ENCODE measurements at places on chromosomes 5 and 9. TPM values are rescaled to one million over a fixed set of nuclear protein-coding genes. Genes with fewer than 3 reads are reported as not detected.

DNA sequence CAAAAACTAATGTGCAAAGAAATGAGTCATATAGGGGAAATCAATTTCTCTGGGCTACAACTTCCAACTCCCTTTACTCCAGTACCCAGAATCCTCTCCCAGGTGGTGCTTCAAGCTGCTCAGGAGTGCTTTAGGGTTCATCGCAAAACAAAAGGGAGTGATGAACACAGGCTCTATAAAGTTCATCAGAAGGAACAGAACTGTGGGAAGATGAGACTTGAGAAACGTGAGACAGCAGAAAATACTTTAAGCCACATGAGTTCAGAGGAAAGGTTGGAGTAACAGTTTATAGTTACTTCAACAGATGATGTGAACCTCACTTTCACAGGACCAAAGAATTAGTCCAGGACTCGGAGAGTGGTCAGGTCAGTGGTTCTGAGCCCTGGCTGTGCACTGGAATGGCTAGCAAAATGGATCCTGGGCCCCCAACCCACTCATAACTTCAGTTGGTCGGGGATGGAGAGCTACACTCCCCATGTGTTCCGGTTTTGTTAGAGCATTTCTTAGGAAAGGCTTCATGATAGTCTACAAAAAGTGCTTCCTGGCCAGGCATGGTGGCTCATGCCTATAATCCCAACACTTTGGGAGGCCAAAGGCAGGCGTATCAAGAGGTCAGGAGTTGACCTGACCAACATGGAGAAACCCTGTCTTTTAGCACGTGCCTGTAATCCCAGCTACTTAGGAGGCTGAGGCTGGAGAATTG lies 4.3 kb downstream of the RPL12 start:
- H3K4me1 ChIP-seq: peaks cover 32% of the 10 kb centered on the region
- H3K27me3 ChIP-seq: no peaks in the 10 kb centered on the region
- H3K4me3 ChIP-seq: no peak overlapping the region
- H3K36me3 ChIP-seq: peaks cover 22% of the 10 kb centered on the region
- no peak overlapping the region for H3K27ac ChIP-seq
- no peak for DNase-seq

DNA sequence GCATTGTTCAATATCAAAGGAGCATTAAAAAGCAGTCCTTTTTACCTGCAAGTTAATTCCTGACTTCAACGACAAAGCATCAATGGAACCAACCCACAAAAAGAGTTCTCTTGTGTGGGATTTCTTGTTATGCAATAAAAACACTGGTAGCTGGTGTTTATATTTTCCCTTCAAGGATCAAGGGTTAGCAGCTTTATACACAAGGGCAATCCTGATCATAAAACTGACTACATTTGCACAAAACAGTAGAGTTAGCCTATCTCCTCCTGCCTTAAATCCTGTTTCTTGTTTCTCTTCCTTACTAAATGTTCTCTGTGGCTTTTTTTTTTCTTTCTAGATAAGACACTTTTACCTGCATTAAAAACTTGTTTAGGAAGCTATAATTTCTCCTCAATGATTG lies 306.4 kb downstream of the SLCO4C1 start:
- no peaks in the 10 kb centered on the region for H3K4me1 ChIP-seq
- H3K4me3 ChIP-seq: no peak overlapping the region
- no peaks in the 10 kb centered on the region for H3K36me3 ChIP-seq
- H3K27ac ChIP-seq: no peak overlapping the region
- no peaks in the 10 kb centered on the region for H3K27me3 ChIP-seq

DNA sequence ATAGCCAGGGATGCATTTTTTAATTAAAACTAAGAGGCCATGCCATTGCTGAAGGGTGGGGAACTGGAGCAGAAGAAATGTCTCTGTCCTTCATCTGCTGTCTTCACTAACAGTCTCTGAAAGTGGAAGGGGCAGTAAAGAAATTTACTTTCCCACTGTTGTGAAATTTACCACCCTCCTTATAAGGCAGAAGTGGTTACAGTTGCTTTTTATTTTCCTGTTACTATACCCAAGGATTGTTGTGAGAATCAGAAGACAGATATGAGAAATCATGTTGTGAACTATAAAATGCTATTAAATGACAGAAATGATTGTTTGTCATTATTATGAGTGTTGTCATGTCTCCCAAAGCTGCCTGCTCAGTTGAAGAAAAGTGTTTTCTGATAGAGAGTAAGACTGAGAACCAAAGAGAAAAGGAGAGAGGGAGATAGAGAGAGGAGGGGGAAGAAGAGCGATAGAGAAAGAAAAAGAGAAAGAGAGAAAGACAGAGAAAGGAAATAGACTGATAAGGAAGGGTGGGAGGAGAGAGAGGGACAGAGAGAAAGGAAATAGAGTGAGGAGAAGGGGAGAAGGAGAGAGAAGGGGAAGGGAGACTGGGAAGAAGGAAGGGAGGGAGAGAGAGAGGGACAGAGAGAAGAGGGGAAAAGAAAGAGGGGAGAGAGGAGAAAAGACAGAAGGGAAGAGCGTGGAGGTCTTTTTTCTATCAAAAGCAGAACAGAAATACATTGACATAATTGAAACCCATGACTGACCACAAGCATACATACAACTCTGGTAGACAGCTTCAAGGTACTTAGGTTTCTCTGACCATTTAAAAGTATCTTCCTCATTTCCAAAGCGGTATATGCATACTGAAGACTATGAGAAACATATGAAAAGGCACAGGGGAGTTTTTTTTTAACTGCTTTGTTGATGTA lies 22.5 kb downstream of the SEC61B start:
- H3K36me3 ChIP-seq: peaks cover 5% of the 10 kb centered on the region
- peaks cover 2% of the 10 kb centered on the region for H3K4me1 ChIP-seq
- H3K27ac ChIP-seq: no peak overlapping the region
- H3K27me3 ChIP-seq: no peaks in the 10 kb centered on the region
- DNase-seq: no peak

DNA sequence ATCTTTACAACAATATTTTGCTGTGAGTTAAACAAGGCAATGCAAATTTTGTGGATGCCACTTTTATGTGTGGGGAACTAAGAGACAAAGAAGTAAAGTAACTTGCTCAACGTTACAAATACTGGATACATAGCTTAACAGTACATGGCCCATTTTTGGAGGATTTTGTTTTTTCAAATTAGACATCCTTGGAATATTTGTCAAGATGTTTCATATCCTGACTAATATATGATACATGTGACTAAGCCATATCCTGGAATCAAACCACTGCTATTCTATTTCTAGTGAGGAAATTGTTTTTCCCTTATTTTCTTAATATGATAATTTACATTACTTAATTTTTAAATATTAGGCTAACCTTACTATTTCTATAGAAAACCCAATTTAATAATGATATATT lies 529.8 kb downstream of the DMRTA1 start:
- H3K4me1 ChIP-seq: no peaks in the 10 kb centered on the region
- no peaks in the 10 kb centered on the region for H3K27me3 ChIP-seq
- H3K4me3 ChIP-seq: no peak overlapping the region
- no peak for DNase-seq
- no peak overlapping the region for H3K27ac ChIP-seq

- H3K27ac ChIP-seq: no peak overlapping the region
- no peaks in the 10 kb centered on the region for H3K36me3 ChIP-seq
- H3K4me1 ChIP-seq: no peaks in the 10 kb centered on the region
- DNase-seq: no peak
- H3K27me3 ChIP-seq: no peaks in the 10 kb centered on the region
Measured at GRCh38 chr5:93911609-93912008, 170.2 kb upstream of the POU5F2 start.

- H3K36me3 ChIP-seq: no peaks in the 10 kb centered on the region
- no peak for DNase-seq
- H3K4me3 ChIP-seq: no peak overlapping the region
- H3K27ac ChIP-seq: no peak overlapping the region
- H3K4me1 ChIP-seq: no peaks in the 10 kb centered on the region
- H3K27me3 ChIP-seq: no peaks in the 10 kb centered on the region
Measured at GRCh38 chr5:15571081-15571480, 71.1 kb downstream of the FBXL7 start.

- no peak overlapping the region for H3K27ac ChIP-seq
- H3K4me3 ChIP-seq: no peak overlapping the region
- no peaks in the 10 kb centered on the region for H3K27me3 ChIP-seq
- no peaks in the 10 kb centered on the region for H3K4me1 ChIP-seq
- no peaks in the 10 kb centered on the region for H3K36me3 ChIP-seq
- no peak for DNase-seq
Measured at GRCh38 chr5:92003806-92004205, 620.7 kb upstream of the ARRDC3 start.

- no peaks in the 10 kb centered on the region for H3K36me3 ChIP-seq
- no peak for DNase-seq
- H3K27ac ChIP-seq: no peak overlapping the region
- H3K4me3 ChIP-seq: no peak overlapping the region
- H3K4me1 ChIP-seq: no peaks in the 10 kb centered on the region
Measured at GRCh38 chr9:26271495-26272122, 593.4 kb upstream of the TUSC1 start.

The DMGDH gene
- 7.3 TPM for total RNA-seq

The MRPL50 gene
- 3.6 TPM for total RNA-seq

The SNAPC4 gene
- 8.8 TPM for total RNA-seq

The C1QTNF2 gene
- 0.26 TPM for total RNA-seq

The SLC27A6 gene
- total RNA-seq: 1.3 TPM

The TERT gene
- not detected for total RNA-seq

The IFNA21 gene
- total RNA-seq: not detected

The PTGR1 gene
- 8.2 TPM for total RNA-seq

The DHFR gene
- 2.0 TPM for total RNA-seq

The NPR3 gene
- 2.6 TPM for total RNA-seq

Data from body of pancreas (tissue), 4 donors.